NCI-H1417 treated with DMSO at 0.1 percent for 48 hours (cell line): ENCODE measurements at places on chromosomes 5 and 9.

DNA sequence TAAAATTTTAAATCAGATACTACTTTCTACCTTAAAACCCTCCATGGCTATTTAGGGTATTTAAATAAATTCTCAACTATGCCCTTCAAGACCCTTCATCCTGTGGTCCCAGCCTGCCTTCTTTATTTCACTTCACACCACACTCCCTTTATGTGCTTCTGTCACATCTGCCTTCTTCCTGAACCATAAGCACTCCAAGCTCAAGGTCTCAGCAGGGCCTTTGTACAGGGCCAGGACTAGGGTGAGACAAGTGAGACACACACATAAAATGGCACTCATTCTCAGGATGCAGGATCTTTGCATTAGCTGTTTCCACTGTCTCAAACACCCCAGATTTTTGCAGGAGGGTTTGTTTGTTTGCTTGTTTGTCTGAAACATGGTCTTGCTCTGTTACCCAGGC, 7.6 kb downstream of the ITK start:
- DNase-seq: no peak

DNA sequence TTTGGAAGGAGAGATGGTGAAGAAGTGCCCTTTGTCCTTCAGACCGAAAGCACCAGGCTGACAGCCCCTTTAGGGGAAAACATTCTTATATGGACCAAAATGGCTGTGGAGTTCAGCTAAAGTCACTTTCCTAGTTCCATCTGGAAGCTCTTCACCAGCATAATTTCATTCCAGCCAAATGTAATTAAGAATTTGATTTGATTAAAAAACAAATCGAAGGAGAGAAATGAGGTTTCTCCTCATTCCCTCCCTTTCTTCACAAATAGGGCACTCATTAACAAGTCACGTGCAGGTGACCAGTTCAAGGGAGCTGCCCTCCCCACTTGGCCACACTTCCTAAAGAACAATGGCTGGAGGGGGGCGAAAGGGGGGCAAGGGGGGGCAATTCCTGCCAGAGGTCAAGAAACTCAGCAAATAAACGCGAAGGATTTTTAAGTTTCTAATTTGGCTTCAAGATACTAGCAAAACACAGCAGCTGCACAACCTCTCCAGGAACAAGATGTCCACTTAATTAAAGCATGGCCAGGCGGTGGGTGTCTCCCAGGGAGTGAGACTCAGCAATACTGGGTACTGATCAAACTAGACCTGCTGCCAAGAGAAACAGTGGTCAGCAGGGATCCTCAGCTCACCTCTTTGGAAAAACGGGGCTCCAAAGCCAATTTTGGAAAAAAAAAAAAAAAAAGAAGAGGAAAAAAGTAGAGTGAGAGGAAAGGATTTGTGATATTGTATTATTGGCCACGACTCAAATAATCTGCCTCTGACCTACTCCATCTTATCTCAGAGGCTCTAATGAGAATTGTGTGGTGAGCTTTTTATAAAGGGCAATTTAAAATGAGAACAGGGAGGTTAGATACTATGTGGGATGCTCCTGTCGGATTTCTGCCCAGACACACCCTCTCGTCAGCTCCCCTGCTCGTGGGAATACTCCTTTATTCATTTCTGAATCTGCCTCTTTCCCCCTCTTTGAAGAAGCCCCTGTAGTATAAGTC, 254.3 kb downstream of the ZSWIM6 start:
- DNase-seq: no peak

GRCh38 chr5:181105391-181106025, 25.5 kb downstream of the OR2V1 start:
- DNase-seq: no peak

GRCh38 chr9:12814877-12815237, 40.0 kb downstream of the LURAP1L start:
- no peak for DNase-seq

DNA sequence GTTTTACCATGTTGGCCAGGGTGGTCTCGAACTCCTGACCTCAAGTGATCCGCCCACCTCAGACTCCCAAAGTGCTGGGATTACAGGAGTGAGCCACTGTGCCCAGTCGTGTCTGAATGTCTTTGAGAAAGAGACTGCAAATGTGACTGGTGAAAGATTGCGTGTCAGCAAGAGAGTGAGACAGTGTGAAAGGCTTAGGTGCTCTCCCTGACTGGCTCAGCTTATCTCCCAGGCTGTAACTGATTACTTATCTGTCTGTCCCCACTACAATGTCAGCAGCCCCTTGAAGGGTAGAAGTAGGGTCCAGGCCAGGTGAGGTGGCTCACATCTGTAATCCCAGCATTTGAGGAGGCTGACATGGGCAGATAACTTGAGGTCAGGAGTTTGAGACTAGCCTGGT, 3.4 kb upstream of the FGFR4 start:
- DNase-seq: no peak

DNA sequence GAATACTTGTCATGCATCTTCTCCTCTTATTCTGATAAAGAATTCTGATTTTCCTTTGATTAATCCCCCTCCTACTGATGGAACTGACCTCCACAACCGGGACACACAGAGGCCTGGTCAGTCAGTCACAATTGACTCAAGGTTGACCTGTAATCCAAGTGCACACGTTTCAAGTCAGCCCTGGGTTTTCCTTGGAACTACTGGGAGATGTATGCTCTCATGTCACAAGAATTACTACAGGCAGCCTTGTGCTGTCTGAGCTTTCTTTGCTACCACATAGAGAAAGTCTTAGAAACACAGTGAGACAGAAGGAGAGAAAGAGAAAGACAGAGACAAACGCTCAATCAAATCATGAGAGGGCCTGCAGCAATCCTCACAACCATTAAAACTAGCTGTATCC, 345.8 kb downstream of the PDE4D start:
- DNase-seq: no peak

DNA sequence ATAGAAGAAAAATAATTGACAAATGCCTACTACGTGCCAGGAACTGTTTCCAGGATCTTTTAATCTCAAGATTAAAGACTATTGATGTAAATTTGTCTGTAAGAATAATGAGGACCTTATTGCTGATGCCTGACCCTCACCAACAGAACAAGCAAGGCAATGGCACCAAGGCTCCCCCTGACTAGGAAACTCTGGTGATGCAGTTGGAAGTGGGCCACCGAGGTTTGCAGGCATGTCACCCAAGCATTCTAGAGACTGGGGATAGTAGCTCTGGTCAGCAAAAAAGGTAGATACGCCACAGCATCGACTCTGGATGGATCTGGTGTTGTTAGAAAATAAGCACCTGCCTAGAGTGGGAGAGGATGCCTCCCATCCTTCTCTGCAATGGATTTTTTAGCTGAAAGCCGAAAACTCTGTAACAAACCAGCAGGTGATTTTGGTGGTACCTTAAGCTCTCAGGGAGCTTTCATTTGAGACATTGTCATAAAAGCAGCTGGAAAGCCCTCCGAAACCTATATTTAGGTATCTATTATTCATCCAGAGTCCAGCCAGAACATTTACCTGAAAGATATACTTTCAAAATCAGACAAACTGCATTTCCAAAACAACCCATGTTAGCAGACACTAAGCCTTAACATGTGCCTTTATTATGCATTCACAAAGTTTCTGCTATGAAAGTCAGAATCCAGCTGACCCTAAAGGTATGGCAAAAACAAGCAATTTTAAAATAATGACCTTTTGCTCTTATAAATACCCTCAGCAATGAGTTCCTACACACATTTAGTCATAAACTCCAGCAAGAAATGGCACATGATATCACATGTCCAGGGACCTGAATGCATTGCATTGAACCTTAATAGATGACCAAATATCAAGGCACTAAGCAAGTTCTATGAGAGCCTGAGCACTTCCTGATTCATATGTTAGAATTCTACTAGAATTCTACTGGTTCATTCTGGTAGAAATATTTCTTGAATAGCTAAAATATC, 308.4 kb downstream of the PDE4D start:
- DNase-seq: no peak

GRCh38 chr9:112403614-112404201, 23.8 kb downstream of the HSDL2 start:
- no peak for DNase-seq

DNA sequence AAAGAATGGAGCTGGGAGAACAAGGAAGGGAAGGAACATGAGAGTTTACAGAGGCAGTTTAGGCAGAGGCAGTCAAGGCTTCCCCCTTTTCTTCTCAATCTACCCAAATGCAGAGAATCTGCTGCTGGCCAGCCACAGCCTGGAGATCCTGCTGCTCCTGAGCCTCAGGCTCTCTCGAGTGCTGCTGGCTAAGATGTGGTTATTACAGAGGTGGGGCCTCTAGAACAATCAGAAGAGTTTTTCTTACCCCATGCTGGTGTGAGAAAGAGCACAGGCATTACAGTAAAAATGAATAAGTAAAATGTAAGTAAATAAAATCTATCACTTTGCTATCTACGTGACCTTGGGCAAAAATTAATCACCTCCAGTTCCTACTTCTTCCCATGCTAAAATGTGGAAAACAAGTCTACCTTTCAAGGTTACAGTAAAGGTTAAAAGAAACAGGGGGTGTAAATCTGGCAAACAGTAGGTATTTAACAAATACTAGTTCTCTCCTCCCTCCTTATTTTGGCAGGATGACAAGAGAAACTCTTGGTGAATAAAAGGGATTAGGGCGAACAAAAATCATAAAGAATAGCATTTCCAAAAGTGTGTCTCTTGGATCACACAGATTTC, 31.1 kb downstream of the FBXW11 start:
- DNase-seq: no peak

DNA sequence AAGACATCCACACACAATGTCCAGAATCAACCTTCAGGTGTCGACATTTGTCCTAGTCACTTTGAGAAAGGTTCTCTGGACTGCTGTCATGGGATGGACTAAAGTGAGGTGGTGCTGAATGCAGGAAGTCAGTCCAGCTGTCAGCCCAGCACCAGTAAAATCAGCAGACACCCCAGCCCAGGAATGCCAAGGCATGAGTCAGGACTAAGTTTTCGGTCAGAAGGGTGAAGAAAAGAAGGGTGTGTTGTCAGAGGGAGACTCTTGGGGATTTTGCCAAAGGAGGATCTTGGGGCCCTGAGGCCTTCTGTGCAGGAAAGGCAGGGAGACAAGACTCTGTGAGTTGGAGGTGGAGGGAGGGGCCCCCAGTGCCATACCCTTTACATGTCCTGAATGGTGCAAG, 69.0 kb upstream of the XPA start:
- DNase-seq: no peak

DNA sequence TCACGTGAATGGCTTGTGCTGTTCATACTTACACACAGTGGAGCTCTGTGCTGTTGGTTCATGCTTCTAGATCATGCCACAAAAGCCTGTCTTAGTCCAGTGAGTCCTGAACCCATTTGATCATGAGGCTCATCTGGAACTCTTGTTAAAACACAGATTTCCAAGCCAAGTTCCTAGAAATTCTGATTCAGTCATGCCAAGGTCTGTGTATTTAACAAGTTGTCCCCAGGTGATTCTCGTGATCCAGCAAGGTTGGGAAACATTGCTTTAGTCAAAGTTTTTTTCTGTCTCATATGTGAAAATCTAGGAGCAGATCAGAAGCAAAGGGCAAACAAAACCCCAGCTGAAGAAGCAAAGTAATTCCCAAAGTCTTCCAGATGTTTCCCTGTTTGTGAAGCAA, 112.5 kb upstream of the GAS1 start:
- DNase-seq: no peak

- DNase-seq: no peak
Measured at GRCh38 chr5:124954784-124955183, 208.3 kb upstream of the ZNF608 start.

GRCh38 chr9:22693156-22693555, 246.5 kb downstream of the DMRTA1 start:
- DNase-seq: no peak

DNA sequence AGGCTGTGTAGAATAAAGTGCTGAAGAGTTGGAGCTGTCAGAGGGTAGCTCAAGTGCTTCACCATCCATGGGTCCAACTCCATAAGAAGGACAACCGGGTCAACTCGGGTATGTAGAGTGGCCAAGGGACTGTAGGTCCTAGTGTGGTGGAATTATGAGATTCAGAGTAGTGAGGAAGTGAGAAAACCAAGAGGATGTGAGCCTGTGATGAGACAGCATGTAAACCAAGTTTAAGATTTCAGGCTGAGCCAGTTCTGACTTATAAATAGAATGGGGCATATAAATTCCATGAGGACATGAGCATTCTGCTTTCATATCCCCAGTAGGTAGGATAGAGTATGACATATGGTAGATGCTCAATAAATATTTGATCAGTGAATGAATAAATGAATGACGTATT, 96.3 kb downstream of the CFAP95 start:
- no peak for DNase-seq
